Spinal cord (tissue), 10 donors: ENCODE measurements at places on chromosomes 11 and 22. TPM values are rescaled to one million over a fixed set of nuclear protein-coding genes. Genes with fewer than 3 reads are reported as not detected.

DNA sequence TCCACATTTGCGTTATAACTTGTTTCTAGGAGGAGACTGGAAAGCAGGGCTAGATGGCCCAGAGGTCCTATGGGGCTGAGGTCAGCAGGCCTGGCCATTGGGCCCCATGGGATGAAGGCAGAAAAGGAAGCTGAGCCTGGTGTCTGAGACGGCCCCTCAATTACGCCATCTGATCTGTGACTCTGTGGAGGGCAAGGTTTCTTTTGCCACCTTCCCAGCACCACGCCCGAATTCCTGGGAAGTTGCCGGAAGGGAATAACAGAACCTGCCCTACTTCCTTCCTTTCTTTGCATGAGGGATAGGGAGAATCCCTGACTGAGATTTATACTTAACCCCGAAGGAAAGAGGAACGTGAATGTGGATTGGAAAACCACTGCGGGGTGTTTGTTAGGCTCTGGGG lies 118.1 kb downstream of the MPPED1 start:
- peaks cover 20% of the 10 kb centered on the region for H3K36me3 ChIP-seq
- H3K4me1 ChIP-seq, result no peaks in the 10 kb centered on the region
- H3K27ac ChIP-seq, result no peak overlapping the region
- no peak overlapping the region for H3K4me3 ChIP-seq

The IRAG1 gene
- 5.2 TPM for total RNA-seq

DNA sequence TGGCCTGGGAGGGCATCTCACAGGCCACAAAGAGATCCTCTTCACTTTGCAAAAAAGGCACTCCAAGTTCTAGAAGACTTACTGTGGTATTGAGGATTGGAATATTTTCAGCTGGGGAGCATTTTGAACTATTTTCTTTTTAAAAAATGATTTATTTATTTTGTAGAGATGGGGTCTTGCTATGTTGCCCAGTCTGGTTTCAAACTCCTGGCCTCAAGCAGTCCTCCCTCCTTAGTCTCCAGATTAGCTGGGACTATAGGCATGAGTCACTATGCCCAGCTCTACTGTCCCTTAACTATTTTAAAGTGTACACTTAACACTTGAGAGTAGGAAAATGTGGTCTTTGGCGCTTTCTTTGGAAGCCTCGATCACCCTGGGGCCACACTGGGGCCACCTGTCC lies 24.9 kb upstream of the DGCR8 start:
- peaks cover 61% of the 10 kb centered on the region for H3K36me3 ChIP-seq
- DNase-seq, result no peak
- H3K27ac ChIP-seq, result no peak overlapping the region
- no peaks in the 10 kb centered on the region for H3K27me3 ChIP-seq
- H3K4me3 ChIP-seq, result no peak overlapping the region

- H3K27me3 ChIP-seq, result peaks cover 2% of the 10 kb centered on the region
- H3K27ac ChIP-seq, result no peak overlapping the region
- no peak overlapping the region for H3K4me3 ChIP-seq
- peaks cover 3% of the 10 kb centered on the region for H3K4me1 ChIP-seq
- H3K36me3 ChIP-seq, result no peaks in the 10 kb centered on the region
- DNase-seq, result no peak
These were observed 35.4 kb downstream of the CHRDL2 start for GRCh38 chr11:74695705-74696280.

DNA sequence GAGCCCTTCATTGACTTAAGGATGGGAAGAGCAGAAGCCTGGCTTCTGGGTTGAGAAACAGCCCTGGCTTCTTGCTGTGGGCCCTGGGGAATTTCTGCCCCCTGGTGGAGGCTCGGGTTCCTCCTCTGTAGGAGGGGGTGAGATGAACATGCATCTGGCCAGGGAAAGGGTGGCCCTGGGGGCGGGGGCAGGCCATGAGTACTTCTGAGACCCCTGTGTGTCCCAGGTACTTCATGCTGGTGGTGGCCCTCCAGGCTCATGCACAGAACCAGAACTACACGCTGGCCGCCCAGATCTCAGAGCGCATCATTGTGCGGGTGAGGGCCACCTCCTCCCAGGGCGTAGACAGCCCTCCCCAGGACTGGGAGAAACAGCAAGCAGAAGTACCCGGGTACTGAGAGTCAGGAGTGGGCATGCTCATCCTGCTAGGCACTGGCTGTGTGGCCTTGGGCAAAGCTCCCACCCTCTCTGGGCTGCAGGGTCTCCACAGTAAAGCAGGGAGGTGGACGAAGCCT lies 15.8 kb downstream of the TMEM258 start:
- H3K4me1 ChIP-seq, result peaks cover 45% of the 10 kb centered on the region
- H3K36me3 ChIP-seq, result peaks cover 54% of the 10 kb centered on the region
- H3K27ac ChIP-seq, result no peak overlapping the region
- no peaks in the 10 kb centered on the region for H3K27me3 ChIP-seq

GRCh38 chr11:46918788-46919513 lies 601 bp upstream of the LRP4 start:
- DNase-seq, result no peak
- no peaks in the 10 kb centered on the region for H3K36me3 ChIP-seq
- H3K27me3 ChIP-seq, result peaks cover 8% of the 10 kb centered on the region

DNA sequence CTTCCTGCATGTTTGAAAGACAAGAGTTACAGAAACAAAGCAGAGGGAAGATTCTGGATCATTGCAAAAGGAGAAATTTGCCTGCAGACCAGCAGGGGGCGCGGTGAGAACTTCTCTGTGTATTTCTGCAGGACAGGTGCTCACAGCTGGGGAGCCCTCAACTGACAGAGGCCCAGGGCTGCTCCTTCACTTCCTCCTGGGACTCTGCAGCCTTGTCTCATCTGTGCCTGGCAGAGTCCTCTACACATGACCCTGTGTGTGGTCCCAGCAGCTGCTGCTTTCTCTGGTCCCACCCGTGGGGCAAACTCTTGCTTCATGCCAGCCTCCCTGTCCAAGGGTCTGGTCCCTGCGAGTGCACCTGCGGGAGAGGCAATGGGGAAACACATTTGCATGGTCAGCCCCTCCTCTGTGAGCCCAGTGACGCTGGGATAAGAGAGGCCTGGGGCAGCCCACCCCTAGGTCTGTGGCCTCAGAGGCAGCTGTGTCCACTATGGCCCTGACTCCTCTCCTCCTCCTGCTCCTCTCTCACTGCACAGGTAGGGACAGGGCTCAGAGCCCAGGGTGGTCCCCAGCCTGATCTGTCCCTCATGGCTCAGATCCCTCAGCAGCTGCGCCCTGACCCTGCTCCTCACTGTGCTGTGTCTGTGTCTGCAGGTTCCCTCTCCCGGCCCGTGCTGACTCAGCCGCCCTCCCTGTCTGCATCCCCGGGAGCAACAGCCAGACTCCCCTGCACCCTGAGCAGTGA lies 43.2 kb upstream of the VPREB1 start:
- no peaks in the 10 kb centered on the region for H3K36me3 ChIP-seq
- no peak overlapping the region for H3K4me3 ChIP-seq
- H3K27ac ChIP-seq, result no peak overlapping the region
- H3K4me1 ChIP-seq, result no peaks in the 10 kb centered on the region
- peaks cover 40% of the 10 kb centered on the region for H3K27me3 ChIP-seq
- no peak for DNase-seq

DNA sequence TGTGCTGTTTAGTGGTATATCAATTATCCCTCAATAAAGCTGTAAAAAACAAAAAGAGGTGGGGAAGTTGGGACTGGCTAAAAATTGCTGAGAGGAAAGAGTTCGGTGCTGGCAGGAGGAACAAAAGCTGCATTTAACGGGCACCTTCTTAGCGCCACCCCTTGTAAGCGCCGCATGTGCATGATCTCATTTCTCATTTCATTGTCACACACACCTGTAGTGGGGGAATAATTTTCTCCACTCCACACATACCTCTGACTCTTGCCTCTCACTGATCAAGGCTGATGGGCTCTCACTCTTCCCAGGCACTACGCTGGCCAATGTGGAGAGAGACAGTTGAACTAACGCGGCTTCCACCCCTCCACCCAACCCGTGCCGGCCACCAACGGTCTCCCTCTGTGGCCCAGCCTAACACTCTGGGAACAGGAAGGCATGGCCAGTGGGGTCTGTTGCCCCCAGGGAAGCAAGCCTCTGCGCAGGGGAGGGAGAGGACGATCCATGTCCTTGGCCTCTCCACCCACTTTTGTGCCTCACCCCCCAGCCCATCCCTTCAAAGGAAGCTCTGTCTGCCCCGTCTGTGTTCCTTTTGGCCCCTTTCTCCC lies 186.7 kb upstream of the SYT13 start:
- H3K4me3 ChIP-seq, result no peak overlapping the region
- no peak overlapping the region for H3K27ac ChIP-seq

- H3K27ac ChIP-seq, result no peak overlapping the region
- peaks cover 39% of the 10 kb centered on the region for H3K27me3 ChIP-seq
- DNase-seq, result no peak
- H3K36me3 ChIP-seq, result peaks cover 11% of the 10 kb centered on the region
- peaks cover 49% of the 10 kb centered on the region for H3K4me1 ChIP-seq
These were observed 1.5 kb upstream of the CLDN5 start for GRCh38 chr22:19525666-19526065.

DNA sequence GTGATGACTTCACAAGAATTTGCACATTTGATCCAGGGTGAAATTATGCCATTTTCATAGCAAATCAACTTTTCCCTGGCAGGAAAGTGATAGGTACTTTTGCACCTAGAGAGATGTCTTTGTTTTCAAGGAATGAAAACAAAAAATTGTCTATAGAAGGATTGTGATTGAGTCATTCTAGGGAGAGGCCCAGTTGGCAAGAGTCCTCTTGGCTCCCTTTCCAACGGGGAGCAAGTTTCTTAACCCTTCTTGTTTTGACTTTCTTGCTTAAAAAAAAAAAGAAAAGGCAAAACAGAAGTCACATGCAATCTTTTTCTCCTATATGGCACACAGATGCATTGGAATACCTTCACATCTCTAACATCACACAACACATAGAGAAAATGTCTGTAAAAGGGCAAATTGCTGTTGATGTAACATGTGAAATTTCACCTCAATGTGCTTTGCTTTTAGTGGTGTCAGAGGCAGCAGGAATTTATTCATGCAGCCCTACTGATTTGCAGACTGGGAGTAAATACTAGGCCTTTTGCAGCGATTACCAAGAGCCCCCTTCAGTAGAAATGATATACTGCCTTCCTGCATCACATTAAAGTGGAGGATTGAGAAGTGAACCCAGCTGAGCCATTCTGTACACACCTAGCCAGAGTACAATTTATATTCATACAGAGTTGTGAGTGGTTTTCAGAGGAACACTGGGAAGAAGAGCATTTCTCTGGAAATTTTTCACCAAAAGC lies 290.7 kb upstream of the MPPED2 start:
- no peak overlapping the region for H3K27ac ChIP-seq
- peak; percentile 58 for DNase-seq
- no peaks in the 10 kb centered on the region for H3K4me1 ChIP-seq
- H3K4me3 ChIP-seq, result no peak overlapping the region

DNA sequence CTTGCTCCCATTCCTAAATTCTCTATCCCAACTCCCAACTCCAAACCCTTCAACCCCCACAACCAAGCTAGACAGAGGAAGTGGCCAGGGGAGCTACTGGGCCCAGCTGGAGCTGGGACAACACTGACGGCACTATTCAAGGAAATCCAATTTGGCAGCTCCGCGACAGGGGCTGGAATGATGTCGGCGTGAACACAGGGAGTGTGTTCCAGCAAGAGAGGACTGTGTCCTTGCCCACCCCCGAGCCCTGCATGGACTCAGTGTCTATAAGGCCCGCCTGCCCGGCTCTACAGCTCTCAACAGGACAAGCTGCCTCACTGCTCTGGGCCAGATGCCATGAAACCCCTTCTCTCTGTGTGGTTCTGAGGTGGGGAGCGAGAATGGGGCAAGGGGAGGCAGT lies 11.3 kb downstream of the PCSK7 start:
- peak overlapping the region; percentile 75 for H3K27ac ChIP-seq
- peak; percentile 13 for DNase-seq
- peaks cover 24% of the 10 kb centered on the region for H3K4me1 ChIP-seq
- H3K27me3 ChIP-seq, result no peaks in the 10 kb centered on the region
- H3K4me3 ChIP-seq, result no peak overlapping the region
- peaks cover 87% of the 10 kb centered on the region for H3K36me3 ChIP-seq

DNA sequence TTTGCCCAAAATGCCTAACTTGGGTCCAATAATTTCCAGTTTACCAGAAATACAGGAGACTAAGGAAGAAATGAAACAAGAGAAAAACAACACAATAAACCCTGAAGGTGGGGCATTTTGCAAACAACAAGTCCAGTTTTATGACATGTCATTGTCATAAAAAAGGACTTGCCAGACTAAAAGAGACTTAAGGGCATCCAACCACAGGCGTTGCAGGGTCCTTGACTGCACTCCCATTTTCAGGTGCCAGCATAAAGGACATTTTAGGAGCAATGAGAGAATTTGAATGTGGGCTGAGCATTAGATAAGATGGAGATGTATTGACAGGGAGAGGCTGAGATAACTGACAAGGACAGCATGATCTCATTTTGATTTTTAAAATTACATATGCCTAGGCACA lies 28.1 kb upstream of the DAGLA start:
- peaks cover 5% of the 10 kb centered on the region for H3K27me3 ChIP-seq
- H3K36me3 ChIP-seq, result no peaks in the 10 kb centered on the region
- DNase-seq, result no peak
- H3K27ac ChIP-seq, result no peak overlapping the region
- no peak overlapping the region for H3K4me3 ChIP-seq
- no peaks in the 10 kb centered on the region for H3K4me1 ChIP-seq

DNA sequence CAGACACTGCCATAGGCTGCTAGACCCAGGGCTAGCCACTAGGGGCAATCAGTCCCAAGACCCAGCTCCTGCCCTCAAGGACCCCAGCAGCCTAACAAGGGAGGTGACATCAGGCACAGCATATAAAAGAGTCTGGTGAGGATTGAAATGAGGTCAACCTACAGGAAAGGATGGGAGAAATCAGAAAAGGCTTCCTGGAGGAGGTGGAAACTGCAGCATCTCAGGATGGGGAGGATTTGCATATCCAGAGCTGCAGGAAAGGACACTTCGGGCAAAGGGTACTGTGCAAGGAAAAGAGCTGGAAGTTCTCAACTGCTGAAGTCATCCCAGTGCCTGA lies 2.9 kb upstream of the ARFGAP2 start:
- peaks cover 47% of the 10 kb centered on the region for H3K36me3 ChIP-seq
- H3K27ac ChIP-seq, result no peak overlapping the region
- no peak overlapping the region for H3K4me3 ChIP-seq
- no peak for DNase-seq

DNA sequence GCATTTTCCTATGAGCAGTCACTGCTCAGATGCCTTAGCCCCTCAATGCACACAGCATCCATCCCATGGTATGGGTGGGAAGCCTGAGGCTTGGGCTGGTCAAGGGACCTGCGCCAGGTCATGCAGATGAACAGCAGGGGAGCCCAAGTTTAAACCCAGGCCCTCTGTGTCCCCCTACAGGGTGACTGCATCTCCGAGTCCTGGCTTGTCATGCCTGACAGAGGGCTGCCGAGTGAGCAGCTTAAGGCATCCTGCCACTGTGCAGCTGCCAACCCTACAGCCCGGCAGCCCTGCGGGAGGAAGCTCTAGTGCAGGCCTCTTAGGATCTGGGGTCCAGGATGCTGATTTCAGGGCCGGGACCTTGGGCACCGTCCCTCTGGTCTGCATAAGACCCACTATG lies 10.0 kb downstream of the IL2RB start:
- H3K36me3 ChIP-seq, result no peaks in the 10 kb centered on the region
- no peak overlapping the region for H3K27ac ChIP-seq
- H3K4me1 ChIP-seq, result no peaks in the 10 kb centered on the region
- H3K27me3 ChIP-seq, result peaks cover under 1% of the 10 kb centered on the region
- no peak for DNase-seq
